Spleen (tissue), 13 donors: ENCODE measurements at places on chromosomes 12 and 14.

GRCh38 chr14:100487304-100487703 lies 99.9 kb downstream of the BEGAIN start:
- DNase-seq: no peak

DNA sequence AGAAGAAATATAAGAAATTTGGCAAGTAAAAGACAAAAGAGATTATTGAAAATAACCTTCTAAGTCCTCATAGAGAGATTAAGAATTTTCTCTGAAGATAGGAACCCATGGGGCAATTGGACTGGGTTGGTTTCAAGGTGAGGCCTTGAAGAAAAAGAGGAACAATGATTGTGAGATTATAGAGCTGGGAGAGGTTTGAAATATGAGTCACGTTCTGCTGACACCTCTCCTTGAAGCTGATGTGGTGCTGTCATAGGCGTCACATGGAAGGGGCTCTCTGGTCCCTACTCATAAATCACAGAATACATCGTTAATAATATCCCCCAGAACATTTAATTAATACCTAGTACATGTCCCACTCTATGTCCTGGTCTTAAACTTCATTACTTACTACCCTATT lies 227.6 kb upstream of the PDE3A start:
- no peak for DNase-seq

- DNase-seq: no peak
Observed at GRCh38 chr12:49455501-49455900, 83.3 kb upstream of the KCNH3 start.

- DNase-seq: no peak
Observed at GRCh38 chr12:32270818-32271710, 128.3 kb upstream of the FGD4 start.

DNA sequence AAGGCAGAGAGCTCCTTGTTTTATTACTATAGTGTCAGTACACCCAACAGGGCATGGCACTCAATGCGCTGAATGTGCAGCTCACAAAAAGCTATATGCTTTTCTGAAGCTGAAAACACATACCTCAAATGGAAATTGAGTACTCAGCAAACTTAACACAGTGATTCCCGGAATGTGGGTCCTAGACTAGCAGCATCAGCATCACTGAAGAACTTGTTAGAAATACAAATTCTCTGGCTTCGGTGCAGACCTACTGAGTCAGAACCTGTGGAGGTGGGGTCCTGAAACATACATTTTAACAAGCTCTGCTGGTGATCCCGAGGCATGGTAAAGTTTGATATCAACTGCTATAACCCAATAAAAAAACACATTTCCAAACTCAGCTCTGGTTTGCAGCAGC lies 14.9 kb downstream of the RERG start:
- DNase-seq: no peak

GRCh38 chr12:77521508-77522115 lies 309.1 kb upstream of the NAV3 start:
- no peak for DNase-seq

DNA sequence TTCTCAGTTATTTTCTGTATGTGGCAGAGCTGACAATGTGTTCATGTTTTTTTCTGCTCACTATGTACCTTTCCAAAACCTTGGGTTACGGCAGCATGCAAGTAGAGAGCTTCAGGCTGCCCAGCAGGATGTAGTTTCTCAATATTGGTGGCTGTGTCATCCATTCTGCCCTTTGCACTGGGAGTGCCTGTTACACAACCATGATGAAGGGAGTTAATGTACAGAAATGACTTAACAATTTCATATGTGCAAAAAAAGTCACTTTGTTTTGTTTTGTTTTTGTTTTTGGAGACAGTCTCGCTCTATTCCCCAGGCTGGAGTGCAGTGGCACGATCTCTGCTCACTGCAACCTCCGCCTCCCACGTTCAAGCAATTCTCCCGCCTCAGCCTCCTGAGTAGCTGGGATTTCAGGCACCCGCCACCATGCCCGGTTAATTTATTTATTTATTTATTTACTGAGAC lies 6.1 kb upstream of the CNIH1 start:
- DNase-seq: no peak

GRCh38 chr12:59803735-59804134 lies 207.9 kb downstream of the SLC16A7 start:
- DNase-seq: no peak

DNA sequence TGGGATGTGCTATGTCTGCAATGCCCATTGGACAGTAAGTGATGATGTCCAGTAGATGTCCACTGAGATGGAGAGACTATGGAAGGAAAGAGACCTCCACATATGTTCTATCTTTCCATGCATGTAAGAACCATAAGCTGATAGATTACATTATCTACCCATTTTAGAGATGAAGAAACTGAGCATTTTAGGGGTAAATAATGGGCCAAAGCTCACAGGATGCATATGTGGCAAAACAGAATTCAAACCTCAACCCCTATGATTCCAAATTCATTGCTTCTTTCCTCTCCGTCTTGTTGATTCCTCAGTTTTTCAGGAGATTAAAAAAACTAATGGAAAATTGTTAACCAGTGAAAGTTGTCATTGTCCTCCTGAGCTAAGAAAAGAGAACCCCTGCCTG lies 200.7 kb upstream of the PWP1 start:
- no peak for DNase-seq

GRCh38 chr14:54662491-54663133 lies 95.7 kb downstream of the SAMD4A start:
- peak; percentile 81 for DNase-seq

- no peak for DNase-seq
Observed at GRCh38 chr12:90481748-90482147, 473.2 kb downstream of the CCER1 start.

- DNase-seq: no peak
Observed at GRCh38 chr12:48889679-48890078, 24.0 kb upstream of the RND1 start.

DNA sequence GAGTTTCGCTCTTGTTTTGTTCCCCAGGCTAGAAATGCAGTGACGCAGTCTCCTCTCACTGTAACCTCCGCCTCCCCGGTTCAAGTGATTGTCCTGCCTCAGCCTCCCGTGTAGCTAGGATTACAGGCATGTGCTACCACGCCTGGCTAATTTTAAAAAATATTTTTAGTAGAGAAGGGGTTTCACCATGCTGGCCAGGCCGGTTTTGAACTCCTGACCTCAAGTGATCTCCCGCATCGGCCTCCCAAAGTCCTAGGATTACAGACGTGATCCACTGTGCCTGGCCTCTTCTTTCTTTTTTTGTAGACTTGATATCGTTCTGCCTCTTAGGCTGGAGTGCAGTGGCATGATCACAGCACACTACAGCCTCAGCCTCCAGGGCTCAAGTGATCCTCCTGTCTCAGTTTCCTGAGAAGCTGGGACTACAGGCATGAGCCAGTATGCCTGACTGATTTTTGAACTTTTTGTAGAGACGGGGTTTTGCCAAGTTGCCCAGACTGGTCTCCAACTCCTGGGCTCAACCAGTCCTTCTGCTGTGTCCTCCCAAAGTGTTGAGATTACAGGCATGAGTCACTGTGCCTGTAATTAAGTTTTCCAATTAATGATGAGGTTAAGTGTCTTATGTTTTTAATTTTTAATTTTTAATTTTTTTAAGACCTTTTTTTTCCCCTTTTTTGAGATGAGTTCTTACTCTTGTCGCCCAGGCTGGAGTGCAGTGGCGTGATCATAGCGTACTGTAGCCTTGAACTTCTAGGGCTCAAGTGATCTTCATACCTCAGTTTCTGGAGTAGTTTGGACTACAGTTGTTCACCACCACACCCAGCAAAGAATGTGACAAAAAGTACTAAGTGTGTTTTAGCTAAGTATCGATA lies 10.2 kb downstream of the RCOR1 start:
- no peak for DNase-seq

- no peak for DNase-seq
Observed at GRCh38 chr14:44756554-44756953, 205.2 kb downstream of the KLHL28 start.

- DNase-seq: no peak
Observed at GRCh38 chr14:61523751-61524150, 171.6 kb upstream of the HIF1A start.

- peak; percentile 75 for DNase-seq
Observed at GRCh38 chr12:124550123-124551089, 17.0 kb downstream of the NCOR2 start.

DNA sequence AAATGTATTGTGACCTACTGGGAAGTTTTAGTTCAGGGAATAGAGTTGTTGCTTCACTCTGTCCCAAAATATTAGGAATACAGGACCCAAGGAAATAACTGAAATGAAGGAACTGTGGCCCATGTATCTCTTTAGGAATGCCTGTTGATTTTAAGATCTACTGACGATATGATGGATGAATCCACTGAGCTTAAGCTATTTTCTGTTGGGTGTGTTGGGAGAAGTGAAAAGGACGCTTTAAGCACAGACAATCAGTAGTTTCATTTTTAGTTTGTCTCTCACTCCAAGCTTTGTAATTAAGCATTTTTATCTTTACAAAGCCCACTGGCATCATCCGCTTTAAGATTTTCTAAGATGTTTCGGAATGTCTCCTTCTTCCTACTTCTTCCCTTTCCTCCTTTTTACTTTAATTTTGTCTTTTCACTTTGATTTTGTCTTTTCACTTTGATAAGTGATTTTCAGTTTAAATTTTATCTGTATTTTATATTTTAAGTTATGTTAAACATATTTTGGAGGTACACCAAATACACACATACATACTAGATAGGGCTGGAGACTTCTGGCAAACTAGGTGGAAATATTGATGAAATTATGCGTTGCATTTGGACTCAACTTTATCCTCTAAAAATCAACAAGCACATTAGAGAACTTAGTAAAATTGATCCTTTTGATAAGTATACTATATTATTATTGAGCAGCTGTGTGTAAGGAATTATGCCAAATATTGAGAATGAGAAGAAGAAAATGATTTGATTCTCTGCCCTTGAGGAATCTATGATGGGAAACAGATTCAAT lies 52.3 kb upstream of the USP44 start:
- DNase-seq: no peak

DNA sequence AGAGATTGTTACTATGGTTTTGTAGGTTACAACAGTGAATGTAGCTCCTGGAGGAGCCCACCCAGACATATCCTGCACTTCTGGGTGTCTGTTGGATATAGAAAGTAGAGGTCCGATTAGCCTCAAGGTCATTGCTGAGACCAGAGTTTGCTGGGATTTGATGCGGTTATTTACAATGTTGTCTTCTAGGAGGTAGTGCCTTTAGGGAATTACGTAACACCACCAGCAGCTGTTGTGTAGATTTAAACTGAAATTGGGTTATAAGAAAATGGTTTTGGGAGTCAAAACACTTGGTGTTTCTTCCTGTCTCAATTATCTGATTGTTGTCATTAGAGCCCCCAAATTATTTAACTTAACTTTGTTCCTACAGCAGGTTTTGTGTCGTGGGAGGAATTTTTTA lies 225.3 kb upstream of the PELI2 start:
- DNase-seq: no peak

DNA sequence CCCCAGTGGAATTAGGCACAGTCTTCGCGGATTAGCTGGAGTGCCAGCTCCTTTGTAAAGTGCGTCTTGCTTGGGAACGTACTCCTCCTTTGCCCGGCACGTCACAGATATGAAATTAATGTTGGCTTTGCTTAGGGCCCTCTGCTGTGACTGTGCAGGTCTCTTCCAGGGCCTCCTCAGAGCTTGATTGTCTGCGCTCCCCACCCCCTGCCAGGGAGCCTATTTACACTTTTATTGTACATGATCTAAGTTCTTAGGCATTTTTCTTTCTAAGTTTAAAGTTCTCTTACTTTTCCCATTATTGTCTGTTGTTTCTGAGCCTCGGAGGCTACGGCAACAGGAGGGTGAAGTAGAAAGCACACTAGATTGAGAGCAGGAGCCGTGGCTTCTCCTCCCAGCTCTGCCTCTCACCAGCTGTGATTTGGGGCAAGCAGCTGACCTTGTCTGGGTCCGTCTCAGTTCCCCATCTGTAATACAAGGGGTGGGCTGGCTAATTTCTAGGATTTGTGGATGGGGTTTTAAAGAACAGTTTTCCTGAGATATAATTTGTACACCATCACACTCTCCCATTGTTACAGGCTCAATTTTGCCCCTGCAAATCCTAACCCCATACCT lies 81.8 kb downstream of the TSPAN9 start:
- peak; percentile 33 for DNase-seq

DNA sequence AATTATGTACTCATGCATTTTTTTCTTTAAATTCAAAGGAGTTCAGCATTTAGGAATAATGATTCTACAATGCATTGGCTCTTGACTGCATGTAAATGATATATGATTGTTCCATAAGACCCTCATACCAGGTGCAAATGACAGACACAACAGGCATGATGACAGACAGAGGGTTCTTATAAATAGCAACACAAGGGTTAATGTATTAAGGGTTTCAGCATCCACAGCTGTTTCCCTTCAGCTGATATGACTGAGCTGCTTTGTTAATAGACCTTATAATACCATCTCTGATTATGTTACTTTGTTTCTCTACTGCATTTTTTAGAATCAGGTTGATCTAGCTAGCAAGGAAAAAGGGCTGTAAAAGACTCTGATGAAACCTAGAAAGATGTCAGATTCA lies 90.8 kb upstream of the TMTC2 start:
- DNase-seq: no peak

DNA sequence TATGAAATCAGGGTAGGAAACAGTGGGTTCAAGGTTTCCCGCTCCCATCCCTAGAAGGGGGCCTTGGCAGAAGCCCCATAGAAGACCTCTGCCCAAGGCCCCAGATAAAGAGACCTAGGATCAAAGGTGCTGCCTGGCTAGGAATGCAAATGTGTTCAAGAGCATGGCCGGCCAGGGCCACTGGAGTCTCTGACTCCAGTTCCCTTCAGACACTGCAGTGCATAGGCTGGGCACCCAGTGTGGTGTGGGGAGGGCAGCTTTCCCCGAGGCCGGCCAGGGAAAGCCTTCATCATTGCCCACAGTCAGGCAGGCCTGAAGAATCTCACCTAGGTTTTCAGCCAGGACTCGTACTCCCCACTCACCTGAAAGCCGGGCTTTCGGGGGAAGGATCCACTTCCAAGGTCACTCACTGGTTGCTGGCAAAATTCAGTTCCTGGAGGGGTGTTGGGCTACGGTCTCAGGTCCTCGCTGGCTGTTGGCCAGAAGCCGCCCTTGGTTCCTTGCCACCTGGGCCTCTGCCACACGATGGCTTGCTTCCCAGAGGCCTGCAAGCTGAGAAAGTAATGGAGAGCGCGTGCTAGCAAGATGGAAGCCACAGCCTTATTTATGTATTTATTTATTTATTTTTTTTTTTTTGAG lies 9.7 kb upstream of the PEBP1 start:
- DNase-seq: peak; percentile 59

DNA sequence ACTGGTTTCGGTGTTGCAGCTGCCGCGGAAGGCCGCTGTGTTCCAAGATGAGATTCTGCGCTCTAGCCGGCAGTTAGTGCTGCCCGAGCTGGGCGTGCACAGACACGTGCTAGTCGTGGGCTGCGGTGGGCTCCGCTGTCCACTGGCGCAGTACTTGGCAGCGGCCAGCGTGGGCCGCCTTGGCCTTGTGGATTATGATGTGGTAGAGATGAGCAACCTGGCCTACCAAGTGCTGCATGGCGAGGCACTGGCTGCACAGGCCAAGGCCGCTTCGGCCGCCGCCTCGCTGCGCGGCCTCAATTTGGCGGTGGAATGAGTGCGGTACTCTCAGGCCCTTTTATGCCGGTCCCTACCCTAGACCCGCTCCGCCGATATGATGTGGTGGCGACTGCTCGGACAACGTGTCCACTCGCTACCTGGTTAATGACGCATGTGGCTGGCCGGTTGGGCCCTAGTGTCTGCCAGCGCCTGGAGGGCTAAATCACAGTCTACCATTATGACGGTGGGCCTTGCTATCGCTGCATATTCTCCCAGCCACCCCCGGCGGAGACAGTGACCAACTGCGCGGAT lies 102.2 kb downstream of the SNAPC1 start:
- no peak for DNase-seq
